ENCODE measurements at places on chromosomes 12 and 14.

GRCh38 chr12:48197549-48197970 lies 5.5 kb downstream of the OR10AD1 start:
- DNase-seq: peak; percentile 59

- no peak for DNase-seq
Measured at GRCh38 chr12:78321696-78322095, 491.0 kb downstream of the NAV3 start.

DNA sequence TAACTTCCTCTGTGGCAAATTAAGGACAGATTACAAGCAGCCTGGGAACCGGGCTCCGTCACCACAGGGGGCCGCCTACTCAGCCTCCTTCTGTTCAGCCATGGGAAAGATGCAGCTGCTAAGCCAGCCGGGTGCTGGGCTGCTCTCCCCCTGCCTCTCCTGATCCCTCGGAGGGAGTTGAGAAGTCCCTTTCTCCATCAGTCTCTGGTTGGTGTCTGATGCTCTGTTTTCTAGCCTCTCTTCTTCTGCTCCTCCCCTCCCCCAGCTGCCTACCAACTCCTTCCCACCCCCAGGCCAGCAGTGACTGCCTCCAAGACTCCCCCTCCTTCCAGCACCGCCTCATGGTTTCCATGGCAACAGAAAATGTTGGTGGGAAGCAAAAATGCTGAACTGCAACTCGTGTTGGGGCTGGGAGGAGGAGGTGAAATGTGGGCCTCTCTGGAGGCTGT lies 486.7 kb downstream of the APAF1 start:
- no peak for DNase-seq

DNA sequence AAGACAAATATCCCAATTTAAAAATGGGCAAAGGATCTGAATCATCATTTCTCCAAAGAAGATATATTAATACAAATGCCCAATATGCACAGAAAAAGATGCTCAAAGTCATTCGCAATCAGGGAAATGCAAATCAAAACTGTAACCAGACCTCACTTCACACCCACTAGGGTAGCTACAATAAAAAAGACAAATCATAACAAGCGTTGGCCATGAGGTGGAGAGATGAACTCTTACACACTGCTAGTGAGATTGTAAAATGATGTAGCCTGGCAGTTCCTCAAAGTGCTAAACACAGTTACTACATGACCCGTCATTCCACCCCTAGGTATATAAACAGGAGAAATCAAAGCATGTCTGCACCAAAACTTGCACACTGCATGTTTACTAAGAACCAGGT lies 30.4 kb downstream of the CDC42BPB start:
- no peak for DNase-seq

GRCh38 chr12:71474791-71475190 lies 35.2 kb downstream of the LGR5 start:
- no peak for DNase-seq

- DNase-seq: no peak
Measured at GRCh38 chr12:113582521-113583218, 111.0 kb upstream of the LHX5 start.

GRCh38 chr14:88005050-88005481 lies at the start of gene GPR65:
Gene GPR65 (plus strand): TSS chr14:88005135. CDS start chr14:88010848, 5,713 bp downstream.
- DNase-seq: no peak

DNA sequence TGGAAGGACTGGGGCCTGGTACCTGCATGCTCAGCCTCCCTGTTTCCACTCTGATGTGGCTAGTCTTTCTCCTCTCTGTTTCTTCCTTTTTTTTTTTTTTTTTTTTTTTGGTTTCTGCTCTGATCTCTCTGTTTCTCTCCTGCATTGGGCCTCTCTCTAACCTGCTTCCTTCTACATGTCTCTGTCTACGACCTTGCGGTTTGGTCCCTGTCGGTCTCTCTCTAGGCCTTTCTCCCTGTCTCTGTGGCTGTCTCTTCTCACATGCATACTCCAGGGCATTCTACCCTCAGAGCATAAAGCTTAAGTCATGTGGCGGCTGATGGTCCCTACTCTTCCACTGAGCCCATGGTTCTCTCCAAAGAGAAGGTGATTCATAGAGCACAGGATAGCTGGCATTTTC lies 1096.6 kb downstream of the BCL11B start:
- DNase-seq: no peak

DNA sequence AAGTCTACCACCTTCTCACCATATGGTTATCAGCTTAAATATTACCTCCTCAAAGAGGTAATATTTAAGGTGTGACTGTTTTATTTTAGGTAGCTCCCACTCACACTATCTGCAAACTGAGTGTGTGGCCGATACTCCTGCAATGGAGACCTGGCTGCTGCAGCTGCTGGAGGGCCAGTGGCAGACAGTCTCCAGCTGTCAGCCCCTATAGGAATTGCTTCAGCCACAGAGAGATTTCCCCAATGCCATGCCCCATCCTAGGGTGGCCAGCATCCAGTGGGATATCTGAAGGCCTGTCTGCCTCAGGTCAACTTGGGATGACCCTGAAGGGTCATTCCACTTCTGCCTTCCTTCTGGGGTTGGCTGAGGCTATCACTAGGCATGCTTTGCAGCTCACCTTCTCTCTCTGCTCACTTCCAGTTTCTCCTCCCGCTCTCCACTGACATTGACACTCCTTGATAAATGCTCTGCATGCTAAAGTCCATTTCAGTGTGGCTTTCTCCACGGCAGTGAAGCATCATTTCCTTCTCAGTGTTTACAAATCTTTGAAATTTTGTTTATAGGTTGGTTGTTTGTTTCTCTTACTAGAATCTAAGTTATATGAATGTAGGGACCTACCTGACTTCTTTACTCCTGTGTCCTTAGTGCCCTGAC lies 90.2 kb upstream of the USP44 start:
- no peak for DNase-seq

DNA sequence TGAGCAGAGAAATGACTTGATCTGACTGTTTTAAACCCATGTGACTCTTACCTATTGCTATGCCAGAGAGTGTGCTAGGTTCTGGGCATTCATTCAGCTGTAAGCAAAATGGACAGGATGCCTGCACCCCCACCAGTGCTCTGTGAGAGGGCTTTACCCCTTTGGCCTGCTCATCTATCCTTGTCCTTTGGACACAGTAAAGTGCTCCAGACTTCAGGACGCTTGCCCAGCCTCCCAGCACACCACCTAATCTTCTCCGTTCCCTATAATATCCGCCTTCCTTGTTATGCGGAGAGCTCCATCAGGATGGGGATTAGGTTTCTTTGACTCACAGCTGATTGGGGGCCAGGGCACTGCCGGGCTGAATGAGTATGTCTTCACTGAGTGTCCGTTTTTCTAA lies 4.4 kb upstream of the ZNF839 start:
- DNase-seq: no peak

- no peak for DNase-seq
Measured at GRCh38 chr14:64573109-64573508, 23.3 kb downstream of the PPP1R36 start.

DNA sequence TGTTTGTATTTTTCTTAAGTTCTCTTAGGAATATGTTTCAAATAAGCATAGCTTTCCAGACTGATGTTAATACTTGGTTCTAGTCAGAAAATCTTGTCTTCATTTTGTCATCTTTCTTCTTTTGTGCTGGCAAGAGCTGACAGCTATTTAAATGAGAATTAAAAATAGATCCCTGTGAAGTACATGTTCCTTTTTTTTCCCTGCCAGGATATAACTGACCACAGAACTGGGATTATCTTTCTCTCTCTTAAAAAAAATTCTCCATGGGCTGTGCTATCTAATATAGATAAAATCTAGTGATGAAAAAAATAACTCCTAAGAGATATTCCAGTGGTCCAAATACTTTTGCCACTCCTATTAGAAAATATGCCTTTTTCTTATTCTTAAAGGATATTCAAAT lies 163.4 kb downstream of the AKAP6 start:
- DNase-seq: no peak

- no peak for DNase-seq
Measured at GRCh38 chr12:95390932-95391331, 83.0 kb upstream of the METAP2 start.

- no peak for DNase-seq
Measured at GRCh38 chr14:98651037-98651436, 621.0 kb downstream of the BCL11B start.

DNA sequence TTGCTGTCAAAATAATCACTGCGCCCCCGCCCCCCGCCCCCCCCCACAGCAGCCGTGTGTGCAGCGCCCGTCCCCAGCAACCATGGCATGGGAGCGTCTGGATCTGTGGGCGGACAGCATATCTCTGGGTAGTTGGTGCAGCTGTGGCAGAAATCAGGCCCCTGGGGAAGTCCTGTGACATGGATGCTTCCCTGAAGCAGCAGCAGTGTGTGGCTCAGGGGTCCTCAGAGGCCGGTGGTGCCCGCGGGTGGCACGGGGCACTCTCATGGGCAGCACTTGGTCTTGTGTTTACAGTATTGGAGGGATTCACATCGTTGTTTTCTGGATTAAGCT lies 19.2 kb downstream of the XRCC3 start:
- DNase-seq: no peak
